ENCODE measurements at places on chromosomes 12 and 14.

DNA sequence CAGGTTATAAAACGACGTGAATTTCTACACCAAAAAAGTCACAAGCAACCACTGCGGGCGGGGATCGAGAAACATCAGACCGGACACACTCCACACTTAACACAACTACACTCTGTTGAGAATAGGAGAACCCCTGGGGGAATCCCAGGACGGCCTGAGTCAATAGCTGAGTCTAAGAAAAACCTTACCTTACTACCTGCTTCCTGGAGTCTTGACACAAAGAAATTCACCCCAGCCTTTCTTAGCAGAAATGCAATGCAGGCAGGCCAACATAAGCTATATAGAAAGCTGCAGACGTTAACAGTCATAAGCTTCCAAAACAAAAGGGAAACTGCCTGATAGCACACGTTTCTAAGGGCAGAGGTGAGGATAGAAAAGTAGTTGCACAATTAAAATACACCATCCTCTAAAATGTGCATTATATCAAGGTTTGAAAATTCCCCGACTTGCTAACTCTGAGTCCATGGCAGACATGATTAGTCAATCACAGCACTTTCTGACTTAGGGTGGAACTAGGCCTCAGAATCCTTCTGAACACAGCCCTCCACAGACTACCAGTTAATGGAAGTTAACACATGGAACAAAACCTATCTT is 68.0 kb downstream of the CCDC88C start:
- no peak for DNase-seq

GRCh38 chr12:108699955-108700563 is 31.3 kb downstream of the CORO1C start:
- DNase-seq: no peak

- DNase-seq: no peak
Observed at GRCh38 chr14:59046746-59047145, 141.7 kb upstream of the DAAM1 start.

DNA sequence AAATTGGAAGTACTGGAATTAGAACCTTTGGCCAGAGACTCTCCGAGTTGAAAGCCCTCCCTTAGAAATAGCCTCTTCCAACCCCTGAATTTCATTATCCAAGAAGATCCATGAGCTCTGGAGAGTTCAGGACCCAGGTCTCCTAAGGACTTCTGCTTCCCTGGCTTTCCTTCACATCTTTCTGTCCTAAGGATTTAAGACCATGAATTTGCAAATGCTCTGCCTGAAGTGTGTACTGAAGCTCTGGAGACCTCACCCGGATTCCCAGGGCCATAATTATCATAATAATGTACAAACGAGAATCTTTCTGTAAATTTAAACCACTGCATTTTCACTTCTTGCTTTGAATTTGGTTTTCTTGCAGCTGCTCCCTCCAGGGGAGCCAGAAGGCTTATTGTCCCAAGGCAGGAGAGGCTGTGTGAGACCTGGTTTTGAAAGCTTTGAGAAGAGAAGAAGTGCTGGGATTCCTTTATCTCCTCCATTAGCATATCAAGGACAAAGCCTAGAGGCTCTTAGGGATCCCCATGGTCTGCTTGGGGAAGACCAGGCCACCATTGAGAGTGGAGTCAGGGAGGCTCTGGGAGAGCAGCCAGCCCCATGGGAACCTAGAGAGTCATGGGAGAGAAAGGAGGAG is 41.1 kb downstream of the GLRX5 start:
- DNase-seq: no peak

DNA sequence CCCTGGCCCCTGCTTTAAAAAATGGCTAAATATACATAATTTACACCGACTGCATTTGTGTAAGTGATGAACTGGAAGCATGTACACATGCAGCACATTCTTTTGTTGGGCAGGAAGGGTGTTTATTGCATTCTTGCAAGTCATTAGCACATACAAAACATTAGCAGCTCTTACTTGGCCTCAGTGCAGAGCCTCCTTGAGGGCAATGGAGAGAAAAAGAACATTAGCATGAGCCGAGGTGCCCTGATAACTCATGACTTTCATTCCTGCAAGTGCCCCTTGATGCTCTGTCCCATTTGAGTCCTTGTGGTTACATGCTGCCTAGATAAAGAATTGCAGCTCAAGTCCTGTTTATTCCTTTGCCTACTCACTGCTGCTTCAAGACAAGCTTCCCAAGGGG is 61.9 kb downstream of the PAX9 start:
- no peak for DNase-seq

GRCh38 chr12:66776974-66777373 is 98.1 kb upstream of the GRIP1 start:
- no peak for DNase-seq

- peak; percentile 34 for DNase-seq
Observed at GRCh38 chr12:44930972-44931600, 55.0 kb upstream of the NELL2 start.

GRCh38 chr14:78644824-78645559 is 474.8 kb downstream of the NRXN3 start:
- no peak for DNase-seq

GRCh38 chr12:110508071-110508586 is 6.0 kb downstream of the RAD9B start:
- DNase-seq: no peak

DNA sequence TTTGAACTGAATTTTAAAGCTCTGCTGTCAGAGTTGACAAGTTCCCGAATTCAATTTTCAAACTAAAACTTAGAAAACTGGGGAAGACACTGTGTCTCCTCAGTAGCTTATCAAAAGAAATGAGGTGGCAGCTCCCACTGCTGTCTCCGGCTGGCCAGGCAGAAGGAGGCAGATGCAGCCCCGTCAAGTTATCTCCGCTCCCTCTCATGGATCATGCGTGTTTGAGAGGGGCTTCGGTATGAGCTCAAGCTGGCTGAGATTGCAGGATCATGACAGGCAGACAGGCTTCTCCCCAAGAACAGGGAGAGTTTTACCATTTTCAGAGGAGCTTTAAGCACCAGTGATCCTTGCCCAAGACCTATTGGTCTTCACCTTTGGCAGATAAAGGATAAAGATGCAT is 88.8 kb downstream of the NEDD1 start:
- no peak for DNase-seq

GRCh38 chr14:91018481-91018880 is 42.0 kb downstream of the RPS6KA5 start:
- DNase-seq: no peak

DNA sequence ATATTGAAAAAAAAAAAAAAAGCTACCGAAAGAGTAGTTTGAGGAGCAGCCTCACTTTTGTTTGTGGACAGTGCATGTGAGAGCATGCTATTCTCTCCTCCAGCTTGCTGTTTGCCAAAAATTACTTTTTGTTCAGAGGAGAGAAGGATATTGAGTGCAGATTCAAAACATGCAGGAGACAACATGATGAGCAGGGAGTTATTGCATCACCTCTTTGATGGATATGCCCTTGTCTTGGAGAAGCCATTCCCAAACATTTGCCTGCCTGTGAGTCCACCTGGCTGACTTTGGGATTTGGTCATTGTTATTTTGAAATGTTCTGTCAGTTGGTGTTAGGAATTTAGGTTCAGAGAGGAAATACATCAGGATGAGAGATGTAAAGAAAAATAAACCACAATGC is 2.4 kb downstream of the C12orf75 start:
- DNase-seq: no peak

DNA sequence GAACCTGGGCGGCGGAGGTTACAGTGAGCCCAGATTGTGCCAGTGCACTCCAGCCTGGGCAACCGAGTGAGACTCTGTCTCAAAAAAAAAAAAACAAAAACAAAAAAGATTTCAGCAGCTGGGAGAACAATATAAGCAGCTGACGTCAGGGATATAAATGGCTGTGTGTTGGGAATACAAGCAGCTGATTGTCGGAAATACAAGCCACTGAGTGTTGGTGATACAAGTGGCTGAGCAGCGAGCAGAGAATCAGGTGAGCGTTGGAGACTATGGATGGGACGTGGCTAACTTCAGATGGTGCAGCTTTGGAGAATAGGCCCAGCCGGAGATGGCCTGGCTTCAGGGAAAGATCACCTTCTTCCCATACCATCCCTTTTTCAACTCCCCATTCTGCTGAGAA is 32.0 kb downstream of the PSEN1 start:
- no peak for DNase-seq

GRCh38 chr12:63820427-63820826 is 24.1 kb upstream of the SRGAP1 start:
- DNase-seq: no peak

DNA sequence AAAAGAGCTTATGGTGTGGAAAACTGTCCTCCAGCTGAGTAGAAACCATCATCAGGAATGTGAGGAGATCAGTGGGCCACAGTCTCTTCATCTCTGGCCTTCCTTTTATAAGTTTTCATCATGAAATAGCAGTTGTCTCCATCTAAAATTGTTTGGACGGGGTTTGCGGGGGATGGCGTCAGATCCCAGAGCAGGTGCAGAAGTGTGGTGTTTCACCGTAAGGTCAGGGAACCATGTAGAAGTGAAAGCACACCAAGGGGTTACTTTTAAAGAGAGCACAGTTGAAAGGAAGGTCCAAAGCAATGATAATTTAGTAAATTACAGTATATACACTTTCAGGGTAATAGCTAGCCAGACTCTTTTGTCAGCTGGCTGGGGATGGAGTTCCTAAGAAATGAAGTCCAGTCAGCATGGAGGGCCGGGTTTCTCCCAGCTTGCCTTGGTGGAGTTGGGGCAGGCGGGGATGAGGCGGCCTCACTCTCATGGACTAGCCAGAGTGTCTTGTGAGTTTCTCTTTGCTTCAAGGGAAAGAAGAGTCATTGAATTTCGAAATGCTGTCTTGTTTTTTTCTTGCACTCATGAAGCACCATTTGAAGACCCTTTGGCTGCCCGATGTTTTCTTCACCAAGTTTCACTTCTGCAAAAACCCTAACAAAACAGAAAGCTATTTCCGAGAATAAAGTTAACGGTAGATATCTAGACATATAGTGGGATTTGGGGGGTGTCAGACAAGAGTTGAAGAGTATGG is 100.6 kb downstream of the ETV6 start:
- no peak for DNase-seq

- DNase-seq: no peak
Observed at GRCh38 chr14:92984082-92984788, 61.3 kb downstream of the CHGA start.

GRCh38 chr12:29702972-29703371 is 80.8 kb downstream of the TMTC1 start:
- DNase-seq: no peak

DNA sequence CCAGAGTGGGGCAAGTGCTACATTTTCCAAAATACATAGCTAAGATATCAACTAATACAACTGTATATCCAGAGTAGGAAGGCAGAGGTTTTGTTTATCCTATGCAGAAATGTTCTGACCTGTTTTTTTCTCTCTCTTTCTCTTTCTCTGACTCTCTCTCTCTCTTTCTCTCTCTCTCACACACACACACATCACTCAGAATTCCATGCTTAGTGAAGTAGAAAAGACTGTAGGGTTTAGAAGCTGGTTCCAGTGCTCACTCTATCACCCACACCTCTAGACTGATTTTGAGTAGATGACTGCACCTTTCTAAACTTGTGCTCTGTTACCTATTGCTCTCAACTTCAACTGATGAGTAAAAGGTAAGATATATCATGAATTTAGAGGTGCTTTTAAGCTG is 356.7 kb downstream of the LRIG3 start:
- no peak for DNase-seq

GRCh38 chr12:47811581-47812484 is 7.9 kb downstream of the HDAC7 start:
- peak; percentile 87 for DNase-seq

DNA sequence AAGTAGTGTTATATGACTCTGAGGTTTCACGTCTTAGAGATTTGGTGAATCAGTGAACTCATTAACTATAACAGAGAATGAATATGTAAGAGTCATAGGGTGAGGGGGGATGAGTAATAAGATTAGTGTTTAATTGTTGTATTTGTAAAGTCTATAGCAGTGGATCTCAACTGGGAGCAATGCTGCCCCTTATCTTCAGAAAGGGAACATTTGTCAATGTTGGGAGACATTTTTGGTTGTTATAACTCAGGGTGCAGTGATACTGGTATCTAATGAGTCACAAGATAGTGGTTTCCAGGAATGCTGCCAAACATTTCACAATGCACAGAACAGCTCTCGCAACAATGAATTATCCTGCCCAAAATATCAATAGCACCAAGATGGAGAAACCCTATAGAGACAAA is 1193.7 kb downstream of the GALC start:
- no peak for DNase-seq

DNA sequence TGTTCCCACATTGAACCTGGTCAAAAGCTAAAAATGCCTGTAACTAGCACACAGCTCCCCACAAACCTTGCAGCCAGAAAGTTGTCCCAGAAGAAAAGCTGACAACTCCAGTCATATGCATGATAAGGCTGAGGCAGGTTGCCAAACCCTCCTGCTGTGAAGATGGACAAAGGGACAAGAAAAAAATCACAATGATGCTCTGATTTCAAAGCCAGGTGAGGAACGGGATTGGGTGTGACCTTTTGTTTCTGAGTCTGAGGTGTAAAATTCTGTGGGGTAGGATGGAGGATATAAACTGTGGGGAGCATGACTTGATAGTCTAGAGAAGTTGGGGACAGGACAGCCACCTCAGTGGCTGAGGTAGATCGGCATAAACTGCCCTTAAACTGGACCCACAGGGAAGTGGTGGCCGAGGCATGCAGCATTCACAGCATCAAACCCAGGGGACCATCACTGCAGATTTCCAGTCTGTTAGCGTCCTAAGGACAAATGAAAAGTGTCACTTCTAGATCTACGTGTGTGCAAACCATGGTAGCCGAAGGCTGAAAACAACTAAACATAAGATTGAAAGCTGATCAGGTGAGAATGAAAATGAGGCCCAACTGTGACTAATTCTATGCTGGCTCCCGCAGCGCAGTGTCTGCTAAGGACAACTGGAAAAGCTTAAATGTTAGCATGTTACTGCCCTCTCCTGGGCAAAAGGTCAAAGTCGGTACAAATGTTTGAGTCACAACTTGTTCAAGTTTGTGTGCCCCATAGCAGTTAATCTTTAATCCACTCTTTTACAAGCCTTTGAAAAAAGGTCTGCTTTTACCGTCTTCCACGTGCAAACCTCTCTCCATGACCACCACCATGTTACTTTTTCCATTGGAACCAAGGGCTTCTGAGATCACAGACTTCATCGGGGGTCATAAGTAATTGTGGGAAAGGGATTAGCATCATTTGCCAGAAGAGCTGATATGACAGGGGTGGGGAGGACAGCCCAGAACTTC is 39.8 kb downstream of the GRIN2B start:
- peak; percentile 64 for DNase-seq

GRCh38 chr12:121000530-121000929 is 15.8 kb downstream of the C12orf43 start:
- DNase-seq: no peak

- DNase-seq: no peak
Observed at GRCh38 chr12:132352896-132353800, 23.8 kb upstream of the GALNT9 start.

GRCh38 chr14:99141236-99141635 is 130.8 kb downstream of the BCL11B start:
- no peak for DNase-seq

GRCh38 chr12:88307961-88308360 is 165.9 kb downstream of the TMTC3 start:
- DNase-seq: no peak

All from muscle of back (tissue), 13 donors.